ENCODE measurements at places on chromosomes 5 and 9. TPM values are rescaled to one million over a fixed set of nuclear protein-coding genes. Genes with fewer than 3 reads are reported as not detected.

GRCh38 chr5:74013222-74013621 lies 387.2 kb downstream of the ARHGEF28 start:
- no peak for DNase-seq

Gene TMEM38B
- 18.0 TPM for total RNA-seq

Gene LCN1
- total RNA-seq: not detected

DNA sequence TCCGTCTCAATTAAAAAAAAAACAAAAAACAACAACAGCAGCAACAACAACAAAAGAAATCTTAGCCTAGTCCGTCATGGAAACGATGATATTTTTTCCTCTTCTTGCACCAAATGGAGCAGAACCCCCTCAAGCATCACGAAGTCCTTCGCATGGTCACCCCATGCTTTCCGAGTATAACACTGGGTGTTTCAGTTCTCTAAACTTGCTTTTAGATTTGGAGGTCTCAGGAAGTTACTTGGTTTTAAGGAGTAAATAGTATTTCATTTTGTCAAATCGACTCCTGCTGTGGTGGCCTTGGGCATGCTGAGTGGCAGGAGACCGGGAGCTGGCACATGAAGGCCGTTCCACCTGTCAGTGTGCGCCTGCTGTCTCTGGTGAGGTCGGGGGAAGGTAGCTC lies 118.5 kb upstream of the CACNA1B start:
- no peak for DNase-seq

- DNase-seq: no peak
These were observed 225.0 kb downstream of the KCTD16 start for GRCh38 chr5:144395704-144396103.

Gene FREM1
- under 0.01 TPM for total RNA-seq

- DNase-seq: peak; percentile 66
These were observed 122.5 kb downstream of the RFK start for GRCh38 chr9:76271755-76272154.

DNA sequence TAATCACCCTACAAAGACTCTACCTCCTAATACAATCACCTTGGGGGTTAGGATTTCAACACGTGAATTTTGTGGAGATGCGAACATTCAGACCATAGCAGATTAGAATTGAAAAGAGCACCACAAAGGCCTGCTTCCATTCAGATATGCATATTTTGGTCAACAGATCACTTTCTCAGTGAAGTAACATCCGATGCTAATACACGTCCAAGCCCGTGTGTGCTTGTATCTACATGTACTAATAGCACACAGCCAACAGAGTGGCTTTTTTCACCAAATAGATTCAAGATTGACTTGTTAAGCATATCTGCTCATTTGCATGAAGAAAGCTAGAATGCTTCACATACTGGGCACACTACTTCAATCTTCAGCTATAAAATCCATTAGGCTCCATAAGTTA lies 35.6 kb upstream of the SSBP2 start:
- DNase-seq: no peak

DNA sequence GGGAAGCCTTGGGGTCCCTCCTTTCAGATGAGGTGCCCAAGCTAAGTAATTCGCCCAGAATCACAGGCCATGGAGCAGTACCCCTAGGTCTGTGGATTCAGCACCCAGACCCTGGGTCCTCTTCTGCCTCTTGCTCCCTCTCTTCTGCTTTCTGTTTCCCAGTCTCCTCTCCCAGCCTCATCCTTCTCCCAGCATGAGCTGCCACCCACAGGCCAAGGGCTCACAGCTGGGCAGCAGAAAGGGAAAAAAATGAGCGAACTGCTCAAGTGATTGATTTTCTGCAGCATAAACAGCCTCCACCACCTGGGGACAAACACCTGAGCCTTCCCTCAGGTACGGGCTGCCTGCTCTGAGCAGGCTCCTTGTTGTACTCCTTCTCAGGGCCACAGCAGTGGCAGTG lies 113.9 kb upstream of the SAP30L start:
- no peak for DNase-seq

Gene BNC2
- 34.7 TPM for total RNA-seq

GRCh38 chr5:132215329-132215728 lies 12.3 kb downstream of the P4HA2 start:
- DNase-seq: peak; percentile 97

DNA sequence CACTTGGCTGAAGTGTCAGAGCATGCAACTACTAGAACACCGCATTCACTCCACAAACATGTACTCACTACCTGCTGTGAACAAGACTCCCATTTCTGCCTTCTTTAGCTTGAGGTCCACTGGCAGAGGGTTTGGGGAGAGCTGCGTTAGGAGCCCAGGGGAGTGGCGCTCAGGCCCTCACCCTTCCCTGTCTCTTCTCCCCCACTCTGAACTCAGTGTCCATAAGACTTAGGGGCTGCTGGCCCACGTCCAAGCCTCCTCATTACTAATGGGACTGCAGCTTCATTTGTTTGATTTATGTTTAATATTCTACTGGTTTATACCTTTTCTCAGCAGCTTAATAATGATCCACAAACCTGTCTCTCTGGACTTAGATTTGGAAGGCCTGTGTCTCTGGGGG lies 70.9 kb downstream of the HSPA4 start:
- DNase-seq: no peak

DNA sequence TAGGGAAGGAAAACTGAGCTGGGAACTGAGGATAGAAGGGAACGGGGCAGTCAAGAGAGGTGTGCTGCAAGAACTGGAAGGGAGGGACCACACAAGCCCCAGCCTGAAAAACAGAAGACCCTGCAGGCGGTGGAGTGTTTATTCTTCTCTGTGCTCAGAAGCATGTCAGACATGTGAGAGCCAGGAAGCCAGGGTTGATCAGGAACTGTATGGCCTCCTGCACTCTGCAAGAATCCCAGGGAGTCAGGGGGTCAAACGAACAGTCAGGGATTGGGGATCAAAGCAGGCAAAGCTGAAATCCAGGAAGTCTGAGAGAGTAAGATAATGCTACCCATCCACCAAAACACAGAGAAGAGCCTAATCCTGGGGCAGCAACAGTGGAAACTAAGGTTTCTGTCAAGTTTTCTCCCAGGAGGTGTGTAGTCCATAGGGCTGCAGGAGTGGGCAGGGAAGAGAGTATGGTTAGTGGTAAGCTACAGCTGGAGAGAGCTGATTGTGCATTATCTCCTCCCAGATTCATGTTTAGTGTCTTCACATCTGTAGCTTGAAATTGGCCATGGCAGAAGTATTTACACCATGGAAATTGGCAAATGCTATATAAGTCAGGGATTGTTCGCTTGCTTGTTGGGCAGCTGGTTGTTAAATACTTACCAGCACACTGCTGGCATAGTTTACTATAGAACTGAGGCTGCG lies 115.4 kb upstream of the SLC44A1 start:
- no peak for DNase-seq

DNA sequence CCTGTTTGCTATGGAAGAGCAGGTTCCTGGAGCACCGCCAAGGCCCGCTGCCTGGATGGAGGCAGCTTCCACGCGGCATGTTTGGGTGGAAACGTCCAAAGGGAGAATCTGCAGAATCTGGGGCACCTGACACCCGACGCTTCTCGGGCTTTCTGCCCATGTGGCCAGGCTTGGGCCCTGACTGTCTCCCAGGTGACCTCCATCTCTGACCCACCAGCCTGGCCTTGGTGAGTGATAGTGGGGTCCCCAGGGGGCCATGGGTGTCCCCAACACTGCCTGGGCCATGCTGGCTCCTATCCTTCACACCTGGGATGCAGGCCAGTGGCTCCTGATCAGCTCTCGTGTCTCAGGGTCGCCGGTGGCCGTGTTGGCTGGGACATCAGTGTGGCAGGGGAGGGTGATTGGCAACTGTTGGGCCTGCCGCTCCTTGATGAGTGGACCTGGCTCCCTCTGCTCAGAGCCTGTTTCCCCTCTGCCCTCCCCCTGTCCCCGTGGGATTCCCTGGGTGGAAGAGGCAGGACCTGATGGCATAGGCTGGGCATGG lies 34.0 kb downstream of the GLT6D1 start:
- DNase-seq: no peak

- DNase-seq: peak; percentile 50
These were observed 4.5 kb downstream of the PDE6A start for GRCh38 chr5:149940077-149940574.

DNA sequence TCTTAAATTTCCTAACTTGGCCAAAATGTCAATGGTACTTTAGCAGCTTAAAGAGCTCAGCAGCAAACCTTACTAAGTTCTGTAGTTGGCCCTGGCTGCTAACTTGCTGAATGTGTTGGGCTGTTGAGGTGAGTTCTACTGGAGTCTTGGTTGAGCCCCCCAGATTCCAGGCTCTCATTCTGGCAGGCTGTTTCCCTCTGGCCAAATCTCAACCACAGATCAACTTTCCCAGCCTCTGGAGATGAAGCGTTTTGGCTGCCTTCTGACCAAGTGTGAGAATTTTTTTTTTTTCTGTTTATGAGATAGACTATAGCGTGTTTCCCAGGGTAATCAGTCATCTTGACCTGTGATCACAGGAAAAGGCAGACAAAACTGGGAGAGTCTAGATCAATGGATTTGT lies 343.7 kb downstream of the EBF1 start:
- peak; percentile 73 for DNase-seq

GRCh38 chr5:2841208-2841607 lies 89.7 kb upstream of the IRX2 start:
- DNase-seq: no peak

GRCh38 chr5:158899792-158900191 lies 199.9 kb downstream of the EBF1 start:
- no peak for DNase-seq

Gene GRIN1
- not detected for total RNA-seq

- DNase-seq: no peak
These were observed 226.2 kb downstream of the CACNA1B start for GRCh38 chr9:138103849-138104206.

Gene SAPCD2
- total RNA-seq: 0.26 TPM

Gene HNRNPA0
- total RNA-seq: 12.8 TPM

DNA sequence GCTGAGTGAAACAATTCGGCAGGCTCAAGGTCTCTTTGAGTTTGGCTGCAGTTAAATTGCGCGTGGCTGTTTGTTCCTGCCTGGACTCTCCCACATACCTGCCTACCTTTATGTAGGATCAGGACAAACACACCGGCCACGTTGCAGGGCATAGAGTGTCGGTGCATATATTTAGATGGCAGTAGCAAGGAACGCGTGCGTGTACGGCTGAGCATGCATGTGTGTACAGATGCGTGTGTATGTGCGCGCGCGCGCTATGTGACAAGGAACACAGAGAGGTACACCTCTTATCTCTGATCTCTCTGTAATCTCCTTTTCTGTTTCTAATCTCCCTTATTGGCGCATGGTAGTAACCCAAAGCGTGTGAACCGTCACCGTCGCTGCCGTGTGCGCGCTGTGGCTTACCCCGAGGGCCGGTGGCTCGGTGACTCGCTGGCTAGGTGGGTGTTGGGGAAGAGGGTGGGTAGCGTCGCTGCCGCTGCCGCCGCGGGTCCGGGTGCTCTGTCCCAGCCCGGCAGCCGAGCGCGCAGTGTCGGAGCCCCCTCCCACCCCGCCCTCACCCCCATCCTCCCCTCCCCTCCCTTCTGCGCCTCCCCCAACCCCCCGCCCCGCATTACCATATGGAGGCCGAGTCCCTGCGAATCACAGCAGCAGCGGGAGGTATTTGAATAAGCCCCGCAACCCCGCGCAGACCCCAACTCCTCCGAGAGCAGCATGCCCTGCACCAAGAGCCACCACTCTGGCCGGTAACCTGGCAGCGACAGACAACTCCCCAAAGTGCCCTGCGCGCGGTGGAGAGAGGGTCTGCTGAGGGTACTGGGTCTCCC lies 204.8 kb downstream of the MEF2C start:
- no peak for DNase-seq

Gene SLC4A9
- not detected for total RNA-seq

Gene CFAP157
- total RNA-seq: under 0.01 TPM

Gene KLHL9
- 37.5 TPM for total RNA-seq

GRCh38 chr5:65290677-65291076 lies 191.0 kb downstream of the ADAMTS6 start:
- no peak for DNase-seq

- DNase-seq: peak; percentile 90
These were observed 73.4 kb downstream of the ANGPTL2 start for GRCh38 chr9:127049044-127049443.

DNA sequence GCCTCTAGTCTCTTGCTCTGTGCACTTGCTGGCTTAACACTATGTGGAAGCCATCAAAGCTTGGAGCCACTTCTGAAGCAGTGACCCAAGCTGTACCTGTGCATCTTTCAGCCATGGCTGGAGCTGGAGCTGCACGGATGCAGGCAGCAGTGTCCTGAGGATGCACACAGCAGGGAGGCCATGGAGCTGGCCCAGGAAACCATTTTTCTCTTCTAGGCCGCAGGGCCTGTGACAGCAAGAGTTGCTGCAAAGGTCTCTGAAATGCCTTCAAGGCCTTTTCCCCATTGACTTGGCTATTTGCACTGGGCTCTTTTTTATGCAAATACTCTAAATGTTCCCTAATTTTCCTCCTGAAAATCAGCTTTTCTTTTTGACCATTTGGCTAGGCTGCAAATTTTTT lies 12.9 kb upstream of the ZNF484 start:
- DNase-seq: no peak

- no peak for DNase-seq
These were observed 55.7 kb upstream of the CARTPT start for GRCh38 chr5:71663191-71663969.

Gene LCN9
- not detected for total RNA-seq

Gene ADAMTS16
- 0.17 TPM for total RNA-seq

- DNase-seq: no peak
These were observed 332.8 kb downstream of the MLLT3 start for GRCh38 chr9:20289423-20290010.

DNA sequence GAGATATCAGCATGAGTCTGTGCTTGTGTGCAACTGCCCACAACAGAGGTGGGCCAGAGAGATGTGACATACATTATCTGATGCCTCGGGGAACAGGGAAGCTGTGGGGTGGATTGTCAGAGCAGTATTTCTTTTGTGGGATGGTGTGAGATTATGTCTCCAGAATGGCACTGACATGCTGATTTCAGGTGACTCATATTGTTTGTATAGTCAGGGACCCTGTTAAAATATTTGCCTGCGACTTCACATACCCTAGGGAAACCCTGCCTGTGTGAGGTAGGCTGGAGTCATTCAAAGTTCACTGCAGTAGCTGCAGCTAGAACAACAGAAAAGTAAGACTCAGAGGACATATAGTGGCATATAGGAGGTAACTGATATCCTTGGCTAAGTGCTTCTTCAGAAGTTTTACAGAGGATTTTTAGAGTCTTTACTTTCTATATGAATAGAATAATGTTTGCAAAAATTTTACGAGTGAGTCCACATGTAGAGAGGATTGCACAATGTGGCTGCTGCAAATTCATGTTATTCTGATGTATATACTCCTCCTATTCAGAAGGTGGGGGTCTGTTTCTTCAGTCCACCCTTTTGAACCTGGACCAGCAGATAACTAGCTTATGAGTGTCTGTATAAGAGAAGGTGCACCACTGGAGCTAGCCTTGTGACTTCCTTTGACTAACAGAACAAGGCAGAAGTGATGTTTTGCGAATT lies 89.3 kb downstream of the MACIR start:
- no peak for DNase-seq

DNA sequence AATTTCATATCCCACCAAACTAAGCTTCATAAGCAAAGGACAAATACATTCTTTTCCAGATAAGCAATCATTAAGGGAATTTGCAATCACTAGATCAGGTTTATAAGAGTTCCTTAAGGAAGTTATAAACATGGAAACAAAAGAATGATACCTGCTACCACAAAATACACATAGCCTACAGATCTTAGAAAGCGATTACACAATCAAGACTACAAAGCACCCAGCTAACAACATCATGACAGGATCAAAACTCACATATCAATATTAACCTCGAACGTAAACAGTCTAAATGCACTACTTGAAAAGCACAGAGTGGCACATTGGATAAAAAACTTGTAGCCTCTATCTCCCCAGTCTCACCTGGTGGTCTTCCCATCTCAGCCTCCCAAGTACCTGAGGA lies 512.4 kb upstream of the PTGER4 start:
- DNase-seq: no peak

Data from fibroblast of lung (primary cell).